ENCODE measurements at places on chromosomes 1 and 21. TPM values are rescaled to one million over a fixed set of nuclear protein-coding genes. Genes with fewer than 3 reads are reported as not detected.

Gene CCDC18
- 3.4 TPM for total RNA-seq

Gene PLA2G2E
- total RNA-seq = not detected

Gene SPRR2G
- not detected for total RNA-seq

Gene OVAAL
- 0.24 TPM for total RNA-seq

Gene ACTN2
- not detected for total RNA-seq

Gene NBPF20
- 3.2 TPM for total RNA-seq

Gene AKR7A3
- total RNA-seq = 0.88 TPM

Gene TCHHL1
- total RNA-seq = not detected

Gene VANGL2
- total RNA-seq = 1.1 TPM

Gene CELA2B
- total RNA-seq = not detected

Gene FAM72D
- 0.48 TPM for total RNA-seq

Gene ALX3
- not detected for total RNA-seq

Gene ERG
- total RNA-seq = 118 TPM

Gene SPRR2B
- total RNA-seq = not detected

GRCh38 chr1:234149217-234149616 is 224.0 kb upstream of the COA6 start:
- no peak for DNase-seq

DNA sequence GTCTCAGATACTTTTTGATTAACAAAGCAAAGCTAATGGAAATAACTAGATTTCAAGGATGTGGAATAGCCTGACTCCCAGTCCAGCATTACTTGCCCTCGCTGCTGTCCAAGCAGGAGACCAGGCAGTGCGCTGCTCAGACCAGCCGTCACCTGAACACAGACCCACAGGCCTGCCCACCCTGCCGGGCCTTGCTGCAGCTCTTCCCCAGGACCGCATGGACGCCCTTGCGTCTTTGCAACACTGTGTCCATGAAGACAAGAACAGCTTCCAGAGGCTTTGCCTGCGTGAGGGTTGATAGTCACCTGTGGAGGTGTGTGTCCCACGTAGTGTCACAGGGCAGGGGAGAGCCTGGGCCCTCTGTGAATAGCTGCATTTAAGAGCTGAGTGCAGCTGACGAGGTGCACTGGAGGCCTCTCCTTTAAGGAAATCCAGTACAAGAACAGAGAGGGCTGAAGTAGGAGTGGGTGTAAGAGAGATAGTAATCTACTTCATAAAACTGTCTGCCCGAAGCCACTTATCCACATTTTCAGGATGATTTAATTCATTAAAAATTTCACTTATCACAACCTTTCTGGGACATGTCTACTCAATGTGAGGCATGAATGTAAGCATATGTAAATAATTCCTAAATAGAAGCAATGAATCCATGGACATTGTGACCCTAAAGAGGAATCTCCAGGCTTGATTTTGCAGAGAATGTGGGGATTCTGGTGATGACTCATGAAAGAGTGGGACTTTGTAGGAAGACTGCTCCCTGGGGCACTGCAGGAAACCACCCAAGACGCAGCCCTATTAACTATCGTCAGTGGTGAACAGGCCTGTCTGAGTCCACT is 176.2 kb upstream of the RAB4A start:
- DNase-seq = no peak

DNA sequence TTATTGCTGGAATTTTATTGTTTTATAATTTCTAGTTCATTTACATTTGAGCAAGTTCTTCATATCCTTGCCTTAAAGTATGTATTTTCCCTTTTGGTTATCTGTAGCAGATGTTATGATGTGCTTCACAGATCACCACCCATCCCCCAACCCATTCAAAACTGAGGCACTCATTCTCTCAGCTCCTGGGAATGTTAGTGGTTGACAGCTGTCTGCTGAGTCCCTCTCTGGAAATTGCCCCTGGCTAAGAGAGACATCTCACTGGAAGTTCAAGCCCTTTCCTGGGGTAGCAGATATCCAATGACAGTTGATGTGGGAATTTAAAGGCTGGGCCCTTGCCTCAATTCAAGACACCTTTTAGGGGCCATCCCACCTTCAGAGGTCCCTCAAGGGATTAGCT is 4.3 kb upstream of the DPYD start:
- no peak for DNase-seq

DNA sequence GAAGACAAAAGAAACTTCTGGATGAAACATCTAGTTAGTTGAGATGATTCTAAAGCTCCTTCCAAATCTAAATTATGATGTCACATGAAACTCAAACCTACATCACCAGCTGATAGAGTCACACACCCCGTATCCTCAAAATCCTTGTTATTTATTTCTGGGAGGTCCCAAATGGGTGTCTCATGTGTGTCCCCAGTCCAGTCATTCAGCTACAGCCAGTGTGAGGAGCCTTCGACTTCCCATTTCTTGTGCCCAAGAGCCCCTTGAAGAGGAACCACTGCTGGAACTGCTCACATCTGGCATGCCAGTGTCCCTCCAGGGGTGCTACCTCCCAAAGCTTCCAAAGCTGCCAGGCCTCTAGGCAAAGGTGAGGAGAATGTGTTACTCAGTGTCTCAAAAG is 32.5 kb upstream of the KCNA3 start:
- DNase-seq = no peak

DNA sequence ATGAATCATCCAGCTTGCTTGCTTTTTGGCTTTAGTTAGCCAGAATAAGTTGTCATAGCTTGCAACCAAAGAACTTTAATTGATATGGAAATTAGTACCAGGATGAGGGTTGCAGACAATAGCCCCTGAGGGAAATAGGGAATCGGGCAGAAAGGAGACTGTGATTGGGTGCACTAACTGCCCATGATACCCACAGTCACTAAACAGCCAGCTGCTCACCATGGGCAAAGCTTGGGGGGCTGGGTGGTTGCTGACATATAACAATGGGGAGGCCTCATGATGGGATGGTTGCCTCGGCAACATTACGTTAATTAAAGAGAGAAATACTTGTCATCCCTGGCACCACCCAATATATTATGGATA is 17.8 kb upstream of the PLA2G2E start:
- no peak for DNase-seq

- no peak for DNase-seq
Observed at GRCh38 chr21:38220270-38220737, 36.5 kb upstream of the KCNJ15 start.

DNA sequence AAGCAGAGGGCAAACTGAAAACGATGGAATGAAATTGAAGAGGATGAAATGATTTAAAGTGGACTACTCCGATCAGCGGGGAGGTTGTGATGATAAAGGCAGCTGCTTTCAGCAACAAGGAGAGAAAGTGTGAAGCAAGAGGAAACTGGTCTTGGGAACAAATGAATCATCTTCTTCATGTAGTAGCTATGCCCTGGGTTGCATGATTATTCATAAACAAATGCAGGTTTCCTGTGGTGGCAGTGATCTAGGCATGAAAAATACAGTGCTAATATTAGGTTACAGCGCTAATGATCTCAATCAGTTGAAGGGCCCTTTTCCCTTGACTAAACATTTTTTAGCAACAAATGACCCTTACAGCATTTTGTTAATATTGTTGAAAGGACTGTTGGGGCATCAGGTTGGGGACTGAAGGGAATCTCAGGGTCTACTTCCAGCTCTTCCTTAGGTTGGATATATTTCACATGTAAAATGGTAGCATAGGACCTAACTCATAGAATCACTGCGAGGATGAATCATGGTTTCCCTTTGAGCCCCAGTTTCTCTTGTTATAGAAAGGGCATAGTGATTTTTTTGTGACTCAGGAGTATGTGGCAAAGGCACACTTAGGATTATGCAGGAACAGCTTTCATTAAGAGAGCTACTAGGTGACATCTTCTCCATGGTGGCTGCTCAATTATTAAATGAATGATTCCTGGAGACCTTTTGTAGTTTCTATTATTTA is 1.9 kb upstream of the ZFYVE9 start:
- peak; percentile 86 for DNase-seq

GRCh38 chr1:52928015-52928404 is 934 bp downstream of the SCP2 start:
- DNase-seq = no peak

- DNase-seq = no peak
Observed at GRCh38 chr1:187838335-187839293, 1009.9 kb downstream of the PLA2G4A start.

- DNase-seq = no peak
Observed at GRCh38 chr1:59505596-59506028, 208.7 kb downstream of the FGGY start.

- DNase-seq = no peak
Observed at GRCh38 chr1:213053455-213053854, 2.4 kb downstream of the RPS6KC1 start.

- no peak for DNase-seq
Observed at GRCh38 chr1:36465731-36466369, 1.7 kb upstream of the MRPS15 start.

- DNase-seq = no peak
Observed at GRCh38 chr1:156816561-156817328, at the start of gene SH2D2A. Gene SH2D2A (minus strand): TSS chr1:156816848. CDS start chr1:156816708, 140 bp downstream.

DNA sequence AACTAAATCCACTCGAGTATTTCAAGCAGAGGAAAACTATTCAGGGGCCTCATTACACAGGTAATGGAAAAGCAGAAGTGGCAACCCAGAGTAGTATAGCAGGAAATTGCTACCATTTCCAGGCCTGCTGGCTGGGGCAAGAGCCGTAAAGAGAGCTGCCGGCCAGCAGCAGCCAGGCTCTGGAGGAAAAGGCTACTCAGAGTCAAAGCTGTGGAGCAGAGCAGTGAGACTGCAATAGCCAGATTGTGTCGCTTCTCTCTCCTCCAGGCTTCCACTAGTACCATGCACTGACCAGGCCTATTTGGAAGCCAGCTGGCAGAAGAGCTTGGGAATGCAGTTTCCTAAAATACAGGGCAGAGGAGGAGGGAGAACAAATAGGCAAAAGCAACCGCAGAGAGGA is 155.5 kb downstream of the OMA1 start:
- no peak for DNase-seq

- DNase-seq = no peak
Observed at GRCh38 chr1:2985067-2985561, 36.2 kb upstream of the ACTRT2 start.

DNA sequence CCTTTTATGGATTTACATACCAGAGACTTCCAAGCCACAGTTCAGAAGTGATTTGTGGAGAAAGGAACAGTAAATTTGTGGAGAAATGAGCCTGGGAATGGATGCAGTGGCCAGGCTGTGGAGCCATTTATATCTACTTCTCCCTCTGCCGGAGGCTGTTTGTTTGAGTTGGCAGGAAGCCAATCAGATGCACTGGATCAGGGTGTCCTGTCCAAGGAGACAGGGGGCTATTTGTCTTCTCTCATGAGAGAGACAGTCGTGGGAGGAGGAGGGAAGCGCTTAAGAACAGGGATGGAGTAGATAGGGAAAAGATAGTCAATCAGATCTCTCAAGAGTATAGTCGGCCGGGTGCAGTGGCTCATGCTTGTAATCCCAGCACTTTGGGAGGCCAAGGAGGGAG is 2.8 kb upstream of the HAPLN2 start:
- no peak for DNase-seq

GRCh38 chr1:243890576-243890975 is 40.5 kb upstream of the AKT3 start:
- no peak for DNase-seq

- DNase-seq = no peak
Observed at GRCh38 chr1:192941722-192942411, 117.3 kb downstream of the UCHL5 start.

DNA sequence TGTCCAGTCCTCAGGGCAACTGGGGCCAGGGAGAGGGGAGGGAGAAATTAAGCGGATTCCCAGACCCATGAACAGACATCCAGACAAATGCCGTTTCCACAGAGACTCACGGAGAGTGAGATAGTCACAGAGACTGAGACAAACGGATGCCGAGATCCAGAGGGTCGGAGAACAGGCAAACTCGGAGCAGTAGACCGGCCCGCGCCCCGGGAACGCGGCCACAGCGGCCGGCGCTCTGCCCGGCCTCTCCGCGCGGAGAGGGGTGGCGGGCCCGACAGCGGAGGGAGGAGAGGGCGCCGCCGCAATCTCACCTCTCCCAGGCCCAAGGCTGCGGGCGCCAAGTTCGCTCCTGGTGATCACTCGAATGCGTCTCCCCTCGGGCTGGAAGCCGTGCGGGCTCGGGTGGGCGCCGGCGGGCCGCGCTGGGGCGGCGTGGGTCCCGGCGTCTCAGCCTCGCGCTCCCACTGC is 831 bp upstream of the FOXD2 start:
- DNase-seq = no peak

DNA sequence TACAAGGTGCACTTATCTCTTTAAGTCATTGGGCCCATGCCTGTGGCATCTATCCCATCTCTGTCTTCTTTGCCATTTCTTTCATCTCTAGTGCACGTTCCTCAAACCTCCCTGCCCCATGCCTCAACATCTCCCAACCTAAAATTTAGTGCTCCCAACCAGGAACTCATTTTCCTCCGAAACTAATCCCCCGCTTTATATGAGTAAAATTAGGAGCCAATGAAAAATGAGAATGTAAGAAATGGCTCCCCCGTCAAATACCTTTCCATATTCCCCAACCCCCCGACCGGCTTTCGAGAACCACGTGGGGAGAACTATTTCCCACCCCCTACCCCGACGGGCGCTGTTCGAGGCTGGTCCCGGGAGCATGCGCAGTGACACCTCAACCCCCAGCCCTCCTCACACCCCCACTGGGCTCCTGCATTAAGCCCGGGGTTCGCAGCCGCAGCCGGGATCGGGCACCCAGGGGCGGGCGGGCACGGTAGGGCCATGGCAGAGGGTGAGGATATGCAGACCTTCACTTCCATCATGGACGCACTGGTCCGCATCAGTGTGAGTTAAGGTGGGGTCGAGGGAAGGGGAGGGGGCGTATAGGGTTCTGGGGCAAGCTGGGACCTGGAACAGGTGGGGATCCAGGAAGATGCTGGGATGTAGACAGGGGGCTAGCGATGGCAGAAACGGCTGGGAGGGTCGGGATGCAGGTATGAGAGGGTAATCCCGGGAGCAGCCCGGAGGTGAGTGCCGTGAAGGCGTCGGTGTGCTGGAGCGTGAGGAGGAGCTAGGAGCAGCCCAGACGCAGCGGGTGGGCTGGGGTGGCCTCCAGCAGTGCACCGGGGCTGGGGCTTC is at the start of gene TRIM46:
Gene TRIM46, plus strand, starts transcription at position 372 of the 846 bp plus-strand sequence. Its CDS starts 118 bp downstream, at position 490.
- DNase-seq = no peak

GRCh38 chr1:30452925-30453324 is 270.5 kb downstream of the MATN1 start:
- no peak for DNase-seq

DNA sequence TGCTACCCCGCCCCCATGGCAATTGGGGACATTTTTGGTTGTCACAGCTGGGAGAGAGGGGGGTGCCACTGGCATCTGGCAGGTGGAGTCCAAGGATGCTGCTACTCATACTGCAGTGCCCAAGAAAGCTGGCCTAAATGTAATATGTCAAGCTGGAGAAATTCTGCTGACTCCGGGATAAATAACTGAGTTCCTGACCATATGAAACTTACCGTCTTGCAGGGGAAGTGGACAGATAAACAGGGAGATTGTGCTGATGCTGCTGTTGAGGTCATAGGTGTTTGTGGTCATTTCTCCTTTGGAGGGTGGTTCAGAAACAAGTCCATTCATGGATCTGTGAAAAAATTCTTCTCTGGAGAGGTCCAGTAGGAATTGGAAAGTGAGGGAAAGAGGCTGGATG is 54.4 kb downstream of the KAZN start:
- no peak for DNase-seq

DNA sequence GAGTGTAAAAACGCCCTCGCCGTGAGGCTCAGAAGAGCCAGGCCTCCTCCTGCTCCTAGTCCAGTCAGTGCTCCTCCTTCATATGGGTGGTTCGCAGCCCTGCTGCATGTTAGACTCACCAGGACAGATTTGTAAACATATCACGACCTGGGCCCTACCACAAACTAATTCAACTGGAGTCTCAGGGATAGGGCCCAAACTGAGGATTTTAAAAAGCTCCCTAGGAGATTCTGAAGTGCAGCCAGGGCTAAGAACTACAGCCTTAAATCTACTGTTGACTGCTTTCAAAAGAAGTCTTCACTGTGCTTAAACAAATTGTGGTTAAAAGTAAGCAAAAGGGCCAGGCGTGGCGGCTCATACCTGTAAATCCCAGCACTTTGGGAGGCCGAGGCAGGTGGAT is 57.0 kb downstream of the CAMTA1 start:
- no peak for DNase-seq
